Stimulated activated CD4-positive, alpha-beta T cell treated with anti-CD3 and anti-CD28 coated beads, Interleukin-4, amount 100 ng/mL, for 1 hour (primary cell): ENCODE measurements at places on chromosomes 16 and 17.

DNA sequence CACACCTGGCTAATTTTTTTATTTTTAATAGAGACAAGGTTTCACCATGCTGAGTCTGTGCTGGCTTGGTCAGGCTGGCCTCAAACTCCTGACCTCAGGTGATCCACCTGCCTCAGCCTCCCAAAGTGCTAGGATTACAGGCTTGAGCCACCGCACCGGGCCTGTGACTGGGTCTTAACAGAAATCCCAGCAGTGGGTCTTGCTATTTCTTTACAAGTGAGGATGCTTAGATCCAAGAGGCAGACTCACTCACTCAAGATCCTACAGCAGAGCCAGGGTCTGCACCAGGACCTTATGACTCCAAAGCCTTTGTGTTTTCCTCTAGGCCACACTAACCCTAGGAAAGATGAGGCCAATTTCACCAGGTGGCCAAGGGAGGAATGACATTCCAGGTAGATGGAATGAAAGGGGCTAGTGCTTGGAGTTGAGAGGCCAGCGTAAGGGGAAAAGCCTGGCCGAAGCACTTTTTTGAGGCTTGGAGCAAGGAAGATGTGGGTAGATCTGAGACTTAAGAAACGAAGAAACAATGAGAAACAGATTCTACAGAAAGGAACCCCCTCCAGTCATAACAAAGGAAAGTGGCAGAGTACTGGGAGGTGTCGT is 5.7 kb upstream of the STAT5A start:
- DNase-seq = peak; percentile 1

- DNase-seq = no peak
Measured at GRCh38 chr16:72566174-72566573, 394.2 kb upstream of the PMFBP1 start.

- no peak for DNase-seq
Measured at GRCh38 chr17:67270416-67270815, 25.4 kb upstream of the HELZ start.

DNA sequence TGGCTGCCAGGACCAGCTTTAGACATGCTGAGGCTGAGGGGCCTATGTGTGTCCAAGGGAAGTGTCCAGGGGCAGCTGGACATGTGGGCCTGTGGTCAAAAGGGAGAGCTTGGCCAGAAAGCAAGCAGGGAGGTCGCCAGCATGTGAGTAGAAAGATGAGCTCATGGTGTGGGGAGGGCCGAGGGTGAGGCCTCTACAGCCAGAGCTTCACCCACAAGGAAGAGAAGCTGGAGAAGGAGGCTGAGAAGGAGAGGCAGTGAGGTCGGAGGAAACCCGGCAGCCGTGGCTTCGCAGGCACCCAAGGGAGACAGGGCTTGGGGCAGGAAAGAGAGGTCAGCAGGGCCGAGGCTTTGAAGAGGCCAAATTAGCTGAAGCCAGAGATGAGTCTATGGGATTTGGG is 4.0 kb upstream of the HSD11B2 start:
- DNase-seq = no peak

DNA sequence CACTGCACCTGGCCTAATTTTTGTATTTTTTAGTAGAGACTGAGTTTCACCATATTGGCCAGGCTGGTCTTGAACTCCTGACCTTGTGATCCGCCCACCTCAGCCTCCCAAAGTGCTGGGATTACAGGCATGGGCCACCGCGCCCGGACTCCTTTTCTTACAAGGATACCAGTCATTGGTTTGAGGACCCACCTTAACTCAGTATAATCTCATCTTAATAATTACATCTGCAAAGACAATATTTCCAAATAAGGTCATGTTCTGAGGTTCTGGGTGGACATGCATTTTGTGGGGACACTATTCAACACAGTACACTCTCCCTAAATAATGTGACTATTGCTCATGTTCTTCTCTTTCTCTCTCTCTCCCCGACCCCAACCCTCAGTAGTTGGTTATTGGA is 63.7 kb downstream of the ERCC4 start:
- no peak for DNase-seq

DNA sequence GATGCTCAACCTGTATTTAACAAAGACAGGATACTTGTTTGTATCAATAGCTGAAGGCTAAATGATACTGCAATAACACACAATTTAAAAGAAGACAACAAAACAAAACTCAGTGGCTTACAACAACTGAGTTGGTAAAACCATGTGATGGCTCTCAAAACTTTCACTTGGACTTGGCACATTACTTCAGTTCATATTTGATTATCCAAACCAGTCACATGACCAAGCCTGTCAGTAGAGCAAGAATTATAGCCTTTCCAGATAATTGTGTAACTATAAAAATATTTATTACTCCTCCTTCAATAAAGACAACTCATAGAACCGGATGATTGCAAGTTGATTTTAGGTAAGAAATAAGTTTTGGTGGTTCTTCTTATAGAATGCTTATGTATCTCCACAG is 56.8 kb downstream of the NQO1 start:
- no peak for DNase-seq

- DNase-seq = no peak
Measured at GRCh38 chr16:66774981-66775380, 23.6 kb upstream of the DYNC1LI2 start.

GRCh38 chr17:79843816-79844800 is 4.9 kb upstream of the CBX4 start:
- no peak for DNase-seq

DNA sequence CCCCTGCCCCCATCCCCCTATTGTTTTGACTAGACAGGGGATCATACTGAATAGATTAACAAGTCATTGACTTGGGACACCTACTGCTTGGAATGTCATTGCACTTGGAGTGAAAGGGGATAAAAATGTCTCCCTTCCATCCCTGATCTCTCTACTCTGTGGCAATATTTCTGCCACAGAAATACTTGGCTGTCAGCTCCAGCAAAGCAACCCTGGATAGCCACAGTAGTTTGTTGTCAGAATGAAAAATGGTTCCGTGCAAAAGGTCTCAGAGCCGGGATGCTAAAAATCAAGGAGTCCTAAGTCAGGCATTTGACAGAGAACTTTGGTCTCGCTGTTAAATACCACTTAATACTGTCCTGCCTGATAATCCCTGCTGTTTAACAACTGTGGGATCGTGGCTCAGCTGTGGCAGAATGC is 722.0 kb upstream of the SOX9 start:
- DNase-seq = no peak

- no peak for DNase-seq
Measured at GRCh38 chr17:9513266-9513665, 62.4 kb downstream of the STX8 start.

GRCh38 chr16:28110479-28110878 is 47.0 kb upstream of the GSG1L start:
- DNase-seq = no peak

GRCh38 chr16:79595231-79595641 is 5.3 kb downstream of the MAF start:
- no peak for DNase-seq

GRCh38 chr17:27545562-27546229 is 85.3 kb upstream of the LGALS9 start:
- DNase-seq = no peak

GRCh38 chr16:29012913-29013553 is 28.2 kb downstream of the LAT start:
- DNase-seq = no peak

GRCh38 chr17:70298929-70299531 is 129.7 kb downstream of the KCNJ2 start:
- DNase-seq = no peak

GRCh38 chr16:69111876-69112230 is 6.4 kb downstream of the HAS3 start:
- DNase-seq = no peak

DNA sequence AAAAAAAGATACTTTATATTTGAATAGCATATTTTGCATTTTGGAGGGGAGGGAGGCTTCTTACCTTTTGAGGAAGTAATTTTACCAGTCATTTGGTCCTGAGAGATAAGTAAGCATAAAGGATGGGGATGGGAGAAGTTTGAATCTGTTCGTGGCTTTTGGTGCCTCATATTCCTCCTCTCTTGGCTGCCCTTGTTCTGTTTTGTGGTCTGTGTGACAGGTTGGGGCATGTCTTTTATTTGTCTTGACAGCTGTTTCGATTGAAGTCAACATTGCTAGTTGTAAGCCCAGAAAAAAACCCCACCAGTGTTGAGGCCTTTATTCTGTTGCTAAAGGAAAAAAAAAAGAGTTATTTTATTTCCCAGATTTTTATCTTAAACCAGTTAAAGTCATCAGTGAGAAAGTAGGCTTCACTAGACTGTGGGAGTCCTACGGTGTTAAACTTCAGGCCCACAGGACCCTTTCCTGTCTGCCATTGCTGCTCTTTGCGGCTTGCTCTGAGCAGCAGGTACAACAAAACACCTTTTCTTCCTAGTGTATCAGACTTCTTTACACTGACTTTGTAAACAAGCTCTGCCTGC is 11.4 kb downstream of the SLC7A6 start:
- no peak for DNase-seq

DNA sequence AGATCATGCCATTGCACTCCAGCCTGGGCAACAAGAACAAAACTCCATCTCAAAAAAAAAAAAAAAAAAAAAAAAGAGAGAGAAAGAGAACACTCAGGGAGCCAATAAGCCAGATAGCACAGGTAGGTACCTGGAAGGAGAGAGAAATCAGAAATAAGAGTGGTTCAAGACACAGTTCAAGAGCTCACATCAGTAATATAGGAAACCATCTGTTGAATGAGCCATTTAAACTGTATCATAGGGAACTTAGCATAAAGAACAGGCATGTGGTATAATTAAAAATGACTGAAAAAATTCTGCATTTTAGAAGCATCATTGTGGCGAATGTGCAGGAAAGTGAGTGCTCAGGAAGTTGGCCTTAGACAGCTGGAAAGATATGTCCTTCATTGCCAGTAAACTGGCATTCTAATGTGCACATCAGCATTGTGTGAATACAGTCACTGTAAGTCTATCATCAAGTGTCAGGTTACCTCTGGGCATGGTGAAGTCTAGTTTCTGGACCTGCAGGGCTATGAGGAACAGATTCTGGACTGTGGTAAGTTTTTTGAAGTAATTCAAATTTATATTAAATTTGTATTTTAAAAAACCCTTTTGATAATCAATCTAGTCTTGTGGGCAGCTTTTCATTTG is 20.4 kb downstream of the KRT12 start:
- DNase-seq = no peak

GRCh38 chr16:24540602-24541210 is 1.3 kb downstream of the RBBP6 start:
- DNase-seq = no peak

GRCh38 chr16:732936-733335 is 6.0 kb downstream of the HAGHL start:
- no peak for DNase-seq

DNA sequence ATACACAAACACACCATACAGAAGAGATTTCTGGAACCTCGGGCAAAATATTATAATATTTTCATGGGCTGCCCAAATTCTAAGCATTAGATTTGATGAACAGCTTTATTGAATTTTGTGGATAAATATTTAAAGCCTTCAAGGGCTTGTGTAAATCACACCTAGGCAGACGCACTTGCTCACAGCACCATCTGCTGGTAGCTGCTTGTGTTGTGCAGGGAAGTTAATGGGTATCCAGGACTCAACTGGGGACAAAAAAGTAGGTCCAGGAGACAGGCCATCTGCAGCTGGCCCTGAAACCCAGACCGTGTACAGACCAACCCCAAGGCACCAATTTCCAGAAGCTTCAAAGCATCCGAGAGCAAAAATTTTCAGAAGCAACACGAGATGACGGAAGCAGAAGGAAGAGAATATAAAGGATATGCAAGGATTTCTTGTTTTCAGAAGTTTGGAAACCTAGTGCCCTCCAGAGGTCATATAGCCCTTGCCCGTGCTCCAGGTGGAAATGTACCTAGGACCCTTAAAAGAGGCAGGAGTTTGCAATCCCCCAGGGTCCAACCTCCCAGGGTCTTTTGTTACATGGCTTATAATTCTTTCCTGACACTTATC is 140.0 kb downstream of the CHD9NB start:
- peak; percentile 4 for DNase-seq

DNA sequence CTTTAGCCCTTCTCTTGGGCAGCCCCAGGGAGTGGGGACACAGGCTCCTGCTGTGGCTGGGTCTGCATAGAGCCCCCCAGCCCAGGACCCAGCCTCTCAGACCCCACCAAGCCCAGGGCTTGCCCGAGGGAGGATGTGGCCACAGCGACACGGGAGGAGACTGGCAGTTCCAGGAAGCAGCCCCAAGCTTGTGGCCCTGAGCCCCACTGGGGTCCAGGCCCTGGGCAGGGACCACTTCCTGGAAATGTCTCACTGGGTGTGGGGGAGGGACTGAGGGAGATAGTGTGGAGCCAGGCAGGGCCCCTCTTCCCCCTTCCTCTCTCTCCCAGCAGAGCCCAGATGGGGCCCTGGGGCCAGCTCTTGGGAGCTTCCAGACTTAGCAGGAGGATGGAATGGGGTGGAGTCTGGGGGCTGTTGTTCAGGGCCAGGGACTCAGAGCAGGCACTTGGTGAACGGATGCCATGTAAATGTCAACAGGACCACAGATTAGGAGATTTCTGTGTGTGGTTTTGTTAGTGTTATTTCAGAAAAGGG is 35.3 kb downstream of the ADGRG5 start:
- DNase-seq = no peak

- DNase-seq = no peak
Measured at GRCh38 chr17:68592682-68593641, 8.2 kb downstream of the FAM20A start.

DNA sequence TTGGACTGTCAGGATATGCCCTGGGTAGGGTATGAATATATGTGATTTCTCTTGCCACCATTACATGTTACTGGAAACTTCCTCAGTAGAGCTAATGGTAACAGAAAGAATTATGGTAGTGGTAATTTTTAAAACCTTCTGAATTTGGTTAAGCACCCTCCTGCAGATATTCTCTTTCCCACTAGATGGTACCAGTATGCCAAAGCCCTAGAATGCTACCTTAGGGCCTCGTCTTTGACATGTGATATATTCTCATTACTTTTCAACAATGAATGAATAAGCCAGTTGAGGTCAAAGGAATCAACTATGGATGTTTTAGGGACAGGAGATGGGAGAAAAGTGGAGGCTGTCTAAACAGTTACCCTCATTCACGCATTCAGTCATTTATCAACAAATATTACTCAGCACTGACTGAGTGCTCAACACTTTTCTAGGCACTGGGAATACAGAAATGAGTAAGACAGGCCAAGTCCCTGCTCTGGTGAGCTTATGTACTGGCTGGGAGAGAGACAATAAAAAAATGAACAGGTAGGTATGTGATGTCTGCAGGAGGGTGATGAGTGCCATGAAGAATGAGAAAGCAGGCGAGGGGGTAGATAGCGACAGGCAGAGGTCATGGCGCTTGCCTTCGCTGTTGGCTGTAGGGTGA is 14.7 kb downstream of the CDH13 start:
- DNase-seq = no peak

DNA sequence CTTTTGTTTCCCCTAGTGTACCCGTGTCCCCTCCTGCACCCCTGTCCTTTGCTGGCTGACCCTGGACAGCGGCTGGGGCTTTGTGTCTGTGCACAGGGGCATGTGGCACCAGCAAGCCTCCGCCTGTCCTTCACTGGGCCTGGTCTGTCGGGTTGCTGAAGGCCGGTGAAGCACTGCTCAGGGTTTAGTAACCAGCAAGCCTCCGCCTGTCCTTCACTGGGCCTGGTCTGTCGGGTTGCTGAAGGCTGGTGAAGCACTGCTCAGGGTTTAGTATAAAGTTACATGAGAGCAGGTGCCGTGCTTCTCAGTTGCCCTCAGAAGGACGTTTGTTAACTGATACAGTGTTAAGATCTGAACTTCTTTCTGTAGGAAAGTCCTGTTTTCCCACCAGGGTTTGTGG is 33.8 kb downstream of the DEF8 start:
- DNase-seq = no peak

GRCh38 chr16:88464447-88465318 is 11.6 kb downstream of the ZFPM1 start:
- DNase-seq = no peak

GRCh38 chr17:27778183-27778582 is 22.1 kb downstream of the NOS2 start:
- DNase-seq = no peak

- DNase-seq = no peak
Measured at GRCh38 chr17:70375406-70375805, 206.1 kb downstream of the KCNJ2 start.
